Muscle of leg (tissue), 16 donors: ENCODE measurements at places on chromosomes 1 and 21. TPM values are rescaled to one million over a fixed set of nuclear protein-coding genes. Genes with fewer than 3 reads are reported as not detected.

- DNase-seq, result peak; percentile 82
Observed at GRCh38 chr1:8930116-8930515, 15.6 kb upstream of the CA6 start.

The SPRR2A gene
- polyA plus RNA-seq, result not detected

- DNase-seq, result no peak
Observed at GRCh38 chr21:45999581-46000181, 18.1 kb downstream of the COL6A1 start.

GRCh38 chr1:244137276-244137675, 86.2 kb downstream of the ZBTB18 start:
- no peak for DNase-seq

DNA sequence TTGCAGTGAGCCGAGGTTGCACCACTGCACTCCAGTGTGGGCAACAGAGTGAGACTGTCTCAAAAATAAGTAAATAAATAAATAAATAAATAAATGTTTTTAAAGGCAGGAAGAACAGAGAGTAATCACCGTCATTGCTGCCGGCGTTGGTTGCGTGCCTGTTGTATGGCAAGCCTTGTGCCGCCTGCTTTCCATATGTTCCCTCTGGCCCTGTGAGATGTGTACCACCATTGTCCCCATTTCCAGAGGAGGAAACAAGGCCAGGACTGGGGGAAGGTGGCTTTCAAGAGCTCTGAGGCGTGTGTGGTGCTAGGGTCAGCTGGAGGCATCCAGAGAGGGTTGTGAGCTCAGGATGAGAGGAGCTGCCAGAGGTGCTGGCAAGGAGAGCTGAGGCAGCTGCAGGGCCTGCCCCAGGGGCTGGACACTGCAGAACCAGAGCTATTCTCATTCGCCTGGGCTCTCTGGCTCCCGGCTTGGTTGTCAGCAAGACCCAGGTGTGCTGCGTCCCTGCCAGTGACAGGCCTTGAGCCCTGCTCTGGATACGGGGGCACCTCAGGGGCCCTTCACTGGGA, 5.2 kb upstream of the MARCKSL1 start:
- peak; percentile 63 for DNase-seq

DNA sequence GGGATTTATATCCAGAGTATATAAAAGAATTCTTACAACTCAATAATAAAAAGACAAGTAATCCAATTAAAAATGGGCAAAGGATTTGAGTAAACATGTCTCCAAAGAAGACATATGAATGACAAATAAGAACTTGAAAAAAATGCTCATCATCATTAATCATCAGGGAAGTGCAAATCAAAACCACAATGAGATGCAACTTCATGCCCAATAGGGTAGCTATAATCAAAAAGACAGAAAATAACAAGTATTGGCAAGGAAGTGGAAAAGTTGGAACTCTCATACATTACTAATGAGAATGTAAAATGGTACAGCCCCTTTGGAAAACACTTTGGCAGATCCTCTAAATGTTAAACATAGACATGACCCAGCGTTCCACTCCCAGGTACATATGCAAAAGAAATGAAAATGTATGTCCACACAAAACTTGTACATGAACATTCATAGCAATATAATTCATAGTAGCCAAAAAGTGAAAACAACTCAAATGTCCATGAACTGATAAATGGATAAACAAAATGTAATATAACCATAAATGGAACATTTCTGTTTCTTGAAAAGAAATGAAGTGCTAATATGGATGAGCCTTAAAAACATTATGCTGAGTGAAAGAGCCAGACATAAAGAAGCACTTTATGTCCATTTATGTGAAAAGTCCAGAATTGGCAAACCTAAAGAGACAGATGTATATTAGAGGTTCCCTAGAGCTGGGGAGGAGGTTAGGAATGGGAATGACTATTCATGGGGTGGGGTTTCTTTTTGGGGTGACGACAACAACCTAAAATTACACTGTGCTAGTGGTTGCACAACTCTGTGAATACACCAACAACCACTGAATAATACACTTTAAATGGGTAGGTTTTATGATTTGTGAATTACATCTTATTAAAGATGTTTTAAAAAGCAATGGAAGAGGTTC, 259.7 kb downstream of the RHOU start:
- peak; percentile 95 for DNase-seq

- no peak for DNase-seq
Observed at GRCh38 chr21:18602711-18603110, 199.1 kb upstream of the TMPRSS15 start.

- no peak for DNase-seq
Observed at GRCh38 chr1:16286122-16286521, 49.1 kb upstream of the CPLANE2 start.

- no peak for DNase-seq
Observed at GRCh38 chr1:175209493-175209921, 16.9 kb upstream of the KIAA0040 start.

The DNAJC16 gene
- polyA plus RNA-seq, result 15.6 TPM

DNA sequence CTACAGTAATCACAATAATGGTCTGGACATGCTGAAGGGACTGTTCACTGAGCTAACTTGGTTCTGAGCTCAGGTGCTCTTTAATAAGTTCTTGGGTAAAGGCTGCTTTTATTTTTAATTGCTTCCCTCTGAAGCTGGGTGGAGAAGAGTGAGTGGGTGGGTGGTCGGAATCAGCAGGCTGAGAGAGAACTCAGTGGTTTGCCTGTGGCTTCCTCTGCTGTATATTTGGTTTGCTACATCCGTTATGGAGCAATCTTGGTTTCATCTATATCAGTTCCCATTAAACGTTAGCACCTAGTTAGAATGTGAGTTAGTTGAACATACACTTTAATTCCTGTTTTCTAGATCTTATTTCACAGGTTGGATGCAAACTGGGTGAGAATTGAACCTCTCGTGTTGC, 23.3 kb downstream of the CNIH4 start:
- DNase-seq, result peak; percentile 18

- peak; percentile 55 for DNase-seq
Observed at GRCh38 chr1:43558346-43558841, 27.7 kb downstream of the PTPRF start.

- DNase-seq, result peak; percentile 5
Observed at GRCh38 chr1:224106568-224107281, 7.2 kb upstream of the FBXO28 start.

DNA sequence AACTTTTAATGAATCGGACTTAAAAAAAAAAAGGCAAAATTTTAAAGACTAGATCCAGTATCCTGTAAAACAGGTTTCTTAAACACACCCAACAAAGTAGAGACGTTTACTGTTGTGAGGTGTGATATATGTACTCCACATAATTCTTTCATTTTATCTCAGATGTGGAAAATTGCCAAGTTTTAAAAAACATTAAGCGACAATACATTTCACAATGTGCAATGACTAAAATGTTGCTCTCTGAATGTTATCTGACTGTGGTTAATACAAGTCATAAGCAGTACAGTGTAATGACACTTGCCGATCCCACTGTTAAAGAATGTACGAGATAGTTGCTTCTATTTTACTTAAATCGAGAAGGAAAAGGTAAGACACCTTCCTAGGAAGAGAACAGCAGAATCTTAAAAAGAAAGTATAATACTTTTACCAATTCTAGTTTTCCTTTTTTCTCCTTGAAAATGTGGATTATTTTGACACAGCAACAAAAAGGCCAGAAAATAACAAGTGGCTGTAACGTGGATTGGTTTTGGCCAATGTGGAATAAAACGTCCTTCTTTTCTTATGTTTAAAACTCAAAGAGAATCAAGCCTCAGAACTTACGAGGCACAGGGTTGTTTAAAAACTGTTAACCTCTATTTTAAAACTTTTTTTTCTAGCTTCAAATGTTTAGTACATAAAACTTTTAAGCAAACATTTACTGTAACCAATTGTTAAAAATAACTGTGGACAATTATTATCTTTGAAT, 51.4 kb downstream of the TP53BP2 start:
- no peak for DNase-seq

- no peak for DNase-seq
Observed at GRCh38 chr1:41868241-41868998, 50.3 kb downstream of the HIVEP3 start.

The FAM72A gene
- polyA plus RNA-seq, result 4.9 TPM

DNA sequence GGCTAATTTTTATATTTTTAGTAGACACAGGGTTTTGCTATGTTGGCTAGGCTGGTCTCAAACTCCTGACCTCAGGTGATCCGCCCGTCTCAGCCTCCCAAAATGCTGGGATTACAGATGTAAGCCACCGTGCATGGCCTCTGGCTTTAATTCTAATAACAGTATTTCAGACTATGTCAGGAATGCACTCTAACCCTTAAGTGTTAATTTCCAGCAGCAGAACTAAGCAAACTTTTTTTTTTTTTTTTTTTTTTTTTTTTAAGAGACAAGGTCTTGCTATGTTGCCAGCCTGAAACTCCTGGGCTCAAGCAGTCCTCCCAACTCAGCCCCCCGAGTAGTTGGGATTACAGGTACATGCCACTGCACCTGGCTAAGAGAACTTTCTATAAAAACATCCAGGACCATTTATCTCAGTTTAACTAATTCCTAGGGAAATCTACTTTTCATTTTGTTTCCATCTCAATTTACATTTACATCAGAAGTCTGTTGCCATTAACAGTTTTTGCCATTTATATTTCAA, 6.5 kb downstream of the DCAF8 start:
- no peak for DNase-seq

GRCh38 chr1:207315435-207315834, 6.0 kb upstream of the CD55 start:
- DNase-seq, result no peak

The GLIS1 gene
- 0.42 TPM for polyA plus RNA-seq

DNA sequence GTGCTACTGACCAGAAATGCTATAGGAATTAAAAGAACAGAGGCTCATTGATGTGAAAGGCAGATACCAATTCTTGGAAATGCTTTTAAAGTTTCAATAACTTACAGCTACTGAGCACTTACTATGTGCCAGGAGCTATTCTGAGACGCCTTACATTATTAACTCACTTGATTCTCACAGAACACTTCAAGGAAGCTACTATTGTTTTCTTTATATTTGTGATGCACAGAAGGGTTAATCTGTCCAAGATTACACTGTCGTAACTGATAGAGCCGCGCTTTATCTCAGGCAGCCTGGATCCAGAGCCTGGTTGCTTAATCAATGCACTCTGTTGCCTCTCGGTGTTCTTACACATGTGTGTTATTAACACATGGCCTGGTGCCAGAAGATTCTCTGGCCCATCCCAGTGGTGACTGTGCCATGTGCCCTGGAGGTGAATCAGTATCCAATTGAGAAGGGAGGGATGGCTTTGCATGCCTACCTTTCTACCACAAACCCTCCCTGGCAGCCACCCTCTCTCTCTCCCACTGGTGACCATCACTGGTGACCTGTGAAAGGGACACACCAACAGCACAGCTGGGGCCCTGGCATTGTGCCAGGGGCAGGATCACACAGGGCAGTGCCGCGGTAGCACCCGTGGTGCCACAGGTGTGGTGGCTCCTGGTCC, 8.8 kb downstream of the FMO1 start:
- peak; percentile 51 for DNase-seq

The LRRIQ3 gene
- polyA plus RNA-seq, result 0.13 TPM

The RGS18 gene
- 0.97 TPM for polyA plus RNA-seq

DNA sequence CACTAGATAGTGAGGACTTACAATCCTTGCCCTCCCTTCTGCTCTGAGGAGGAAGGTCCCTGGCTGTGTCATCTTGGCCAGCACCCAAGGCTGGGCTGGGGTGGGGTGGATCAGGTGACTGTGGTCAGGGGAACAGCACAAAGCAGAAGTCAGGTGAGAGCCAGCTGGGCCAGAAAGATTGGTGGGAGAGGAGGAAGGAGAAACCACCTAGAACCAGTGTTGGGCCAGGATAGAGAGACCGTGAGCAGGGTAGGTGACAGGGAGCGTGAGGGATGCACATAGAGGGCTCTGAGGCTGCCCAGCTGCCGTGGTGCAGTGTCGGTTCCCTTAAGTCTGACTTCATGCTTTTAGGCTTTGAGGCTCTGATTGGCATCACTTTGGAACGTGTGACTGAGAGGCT, 22.7 kb downstream of the NCF2 start:
- peak; percentile 41 for DNase-seq

DNA sequence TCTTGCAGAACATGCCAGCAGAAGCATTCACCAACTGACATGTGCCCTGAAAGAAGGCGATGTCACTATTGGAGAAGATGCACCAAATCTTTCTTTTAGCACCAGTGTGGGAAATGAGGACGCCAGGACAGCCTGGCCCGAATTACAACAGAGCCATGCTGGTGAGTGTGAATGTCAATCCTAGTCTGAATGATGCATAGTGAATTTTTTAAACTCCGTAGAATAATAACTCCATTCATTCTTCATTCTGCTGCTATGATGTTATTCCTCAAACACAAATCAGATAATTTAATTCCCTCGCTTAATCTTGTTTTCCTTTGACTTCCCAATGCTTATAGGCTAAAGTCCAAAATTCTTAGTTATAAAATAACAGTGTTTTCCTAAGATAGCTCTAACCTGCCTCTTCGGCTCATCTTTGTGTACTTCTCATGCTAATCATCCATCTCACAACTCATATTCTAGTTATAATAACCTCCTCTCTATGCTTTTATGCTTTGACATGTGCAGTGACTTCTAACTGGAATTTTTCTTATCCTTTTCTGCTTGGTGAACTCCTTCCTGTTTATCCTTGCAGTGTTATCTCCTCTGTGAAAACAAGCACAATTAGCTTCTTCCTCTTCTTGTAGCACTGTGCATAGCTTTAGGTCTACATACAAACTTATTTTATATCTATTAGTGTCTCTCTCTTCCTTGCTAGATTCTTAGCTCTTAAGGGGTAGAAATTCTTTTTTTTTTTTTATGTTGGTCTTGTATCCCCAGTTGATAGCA, 14.4 kb downstream of the SDCCAG8 start:
- DNase-seq, result no peak

- no peak for DNase-seq
Observed at GRCh38 chr1:12553963-12554362, 64.0 kb downstream of the DHRS3 start.

DNA sequence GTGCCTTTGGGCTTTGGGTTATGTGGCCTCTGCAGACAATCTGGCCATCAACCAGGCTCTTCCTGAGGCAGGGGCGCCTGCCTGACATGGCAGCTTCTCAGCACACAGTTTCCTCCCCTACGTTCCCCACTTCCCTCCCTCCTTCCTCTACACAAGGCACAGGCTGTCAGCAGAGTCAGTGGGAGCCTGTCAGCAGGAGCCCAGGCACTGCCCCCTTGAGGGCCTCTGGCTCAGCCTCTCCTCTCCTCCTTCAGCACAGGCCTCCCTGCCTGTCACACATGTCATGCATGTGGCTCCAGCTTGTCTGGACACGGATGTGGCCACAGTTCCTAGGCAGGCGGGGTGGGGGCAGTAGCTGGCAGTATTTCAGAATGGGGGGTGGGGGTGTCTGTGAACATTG, 52.2 kb upstream of the ARTN start:
- DNase-seq, result peak; percentile 50

DNA sequence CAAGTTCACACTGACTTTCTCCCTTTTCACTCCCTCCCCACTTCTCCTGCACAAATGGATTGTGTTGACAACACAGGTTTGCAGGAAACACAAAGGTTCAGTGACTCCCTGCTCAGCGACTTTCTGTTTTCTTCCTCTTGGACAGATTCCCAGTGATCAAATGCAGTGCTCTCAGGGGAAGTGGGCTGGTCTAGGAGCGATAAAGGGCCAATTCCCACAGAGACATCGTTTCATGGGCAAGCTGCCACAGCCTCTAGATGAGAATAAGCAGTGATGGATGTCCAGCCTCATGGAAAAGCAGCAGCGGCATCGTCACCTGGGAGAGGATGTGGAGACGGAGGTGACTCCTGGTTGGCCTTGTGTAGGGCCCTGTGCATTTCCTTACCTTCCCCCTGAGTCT, 30.6 kb downstream of the FYB2 start:
- peak; percentile 25 for DNase-seq
